ENCODE measurements at places on chromosomes 1 and 21.

DNA sequence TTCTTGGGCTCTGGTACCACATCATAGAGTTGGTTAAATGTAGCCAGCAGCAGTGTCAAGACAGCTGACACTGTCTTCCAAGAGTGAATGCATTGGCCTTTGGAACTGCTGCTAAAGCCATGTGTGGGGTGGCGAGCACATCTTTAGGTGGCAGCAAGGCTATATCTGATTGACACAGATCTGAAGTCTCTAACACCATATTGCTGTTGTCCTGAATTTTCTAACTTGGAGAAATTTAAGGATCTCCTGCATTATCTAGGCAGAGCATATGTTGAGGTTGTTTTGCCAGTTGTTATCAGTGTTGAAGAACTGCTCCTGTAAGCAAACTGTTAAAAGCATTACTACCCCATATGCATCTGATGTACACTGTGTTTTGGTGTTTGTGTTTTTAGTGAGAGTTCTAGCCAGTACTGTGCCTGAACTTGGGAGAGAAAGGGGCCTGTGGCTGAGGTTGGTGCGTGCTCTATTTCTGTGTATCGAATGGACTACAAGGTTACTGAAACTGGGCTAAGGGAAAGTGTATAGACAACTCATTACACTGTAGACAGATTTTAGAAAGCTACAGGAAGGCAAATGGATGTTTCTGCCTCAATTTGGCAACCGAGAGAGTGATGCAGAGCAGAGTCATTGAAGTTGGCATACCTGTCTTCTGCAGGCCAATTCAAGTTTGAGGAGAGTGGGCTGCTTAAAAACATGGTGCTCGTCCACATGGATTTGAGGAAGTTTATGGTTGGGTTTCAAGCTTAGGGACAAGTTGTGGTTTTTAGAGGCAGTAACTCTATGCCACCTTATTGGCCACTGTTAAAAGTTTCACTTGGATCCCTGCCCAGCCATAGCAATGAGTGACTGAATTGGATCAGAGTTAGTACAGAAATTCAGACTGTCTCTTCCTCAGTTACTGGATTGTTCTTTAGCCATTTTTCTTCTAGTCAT is 16.9 kb downstream of the DYRK3 start:
- no peak for DNase-seq

DNA sequence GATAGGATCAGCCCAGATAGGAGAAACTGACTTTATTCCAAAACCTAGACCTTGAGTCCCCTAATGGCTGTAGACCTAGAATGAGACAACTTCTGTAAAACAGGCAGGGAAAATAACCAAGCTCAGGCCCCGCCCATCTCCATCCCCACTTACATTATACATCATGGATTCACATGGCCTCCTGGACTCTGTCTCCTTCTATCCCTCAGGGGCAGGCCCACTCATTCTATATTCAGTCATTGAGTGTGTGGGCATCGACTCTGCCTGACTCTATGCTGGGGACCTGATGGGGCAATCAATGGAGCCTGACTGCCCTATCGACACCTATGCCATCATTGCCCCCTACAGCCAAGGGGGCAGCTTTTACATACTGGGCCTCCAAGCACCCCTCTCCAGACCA is 6.4 kb downstream of the AVPR1B start:
- DNase-seq: no peak

- no peak for DNase-seq
These were observed 147.7 kb downstream of the CDC42BPA start for GRCh38 chr1:227170361-227171166.

DNA sequence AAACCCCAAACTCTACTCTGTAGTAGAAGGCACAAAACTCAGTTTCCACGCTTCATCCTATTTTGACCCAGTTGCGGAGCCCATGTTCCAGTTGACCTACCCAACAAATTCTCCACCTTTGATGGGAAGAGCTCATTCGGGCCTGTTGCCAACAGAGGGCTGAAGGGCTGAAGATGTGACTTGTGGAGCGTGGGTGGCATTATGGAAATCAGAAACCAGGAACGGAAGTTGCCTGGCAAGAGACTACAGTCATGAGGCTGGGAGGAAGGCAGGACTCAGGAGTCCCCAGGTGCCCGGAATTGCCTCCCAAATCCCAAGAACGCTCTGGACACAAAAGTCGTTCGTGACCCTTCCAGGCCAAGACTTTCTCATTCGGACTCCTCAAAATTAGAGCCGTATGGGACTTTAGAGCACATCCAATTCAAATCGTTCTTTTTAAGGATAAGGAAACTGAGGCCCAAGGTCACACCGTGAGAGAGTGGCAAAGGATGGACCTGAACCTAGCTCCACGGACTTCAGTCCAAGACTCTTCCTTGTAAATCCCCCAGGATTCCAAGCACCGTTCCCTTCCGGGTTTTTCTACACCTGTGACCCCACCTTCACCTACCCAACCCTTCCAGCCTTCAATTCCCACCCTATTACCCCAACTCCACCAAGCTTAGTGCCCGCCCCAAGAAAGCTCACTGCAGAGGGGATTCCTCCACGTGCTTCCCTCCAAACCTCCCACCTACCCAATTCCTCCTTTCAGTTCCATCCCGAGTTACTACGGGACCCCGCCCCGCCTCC is 739 bp downstream of the SMG5 start:
- no peak for DNase-seq

DNA sequence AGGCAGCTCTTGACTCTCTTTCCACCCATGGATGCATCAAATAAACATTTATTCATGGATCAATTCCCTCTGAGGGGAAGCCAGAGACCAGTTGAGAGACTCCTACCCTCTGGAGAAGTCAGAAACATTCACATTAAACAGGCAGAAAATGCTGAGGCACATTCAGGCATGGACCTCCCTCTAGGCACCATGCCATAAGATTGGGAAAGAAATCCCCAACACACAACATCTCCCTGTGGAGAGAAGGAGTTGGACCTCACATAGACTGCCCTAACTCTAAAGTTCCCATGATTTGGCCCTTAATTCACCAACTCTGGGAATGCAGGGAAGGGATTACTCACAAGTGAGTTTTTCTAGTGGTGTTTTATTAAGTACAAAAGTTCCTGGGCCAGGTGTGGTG is 415.3 kb upstream of the C1orf87 start:
- no peak for DNase-seq

DNA sequence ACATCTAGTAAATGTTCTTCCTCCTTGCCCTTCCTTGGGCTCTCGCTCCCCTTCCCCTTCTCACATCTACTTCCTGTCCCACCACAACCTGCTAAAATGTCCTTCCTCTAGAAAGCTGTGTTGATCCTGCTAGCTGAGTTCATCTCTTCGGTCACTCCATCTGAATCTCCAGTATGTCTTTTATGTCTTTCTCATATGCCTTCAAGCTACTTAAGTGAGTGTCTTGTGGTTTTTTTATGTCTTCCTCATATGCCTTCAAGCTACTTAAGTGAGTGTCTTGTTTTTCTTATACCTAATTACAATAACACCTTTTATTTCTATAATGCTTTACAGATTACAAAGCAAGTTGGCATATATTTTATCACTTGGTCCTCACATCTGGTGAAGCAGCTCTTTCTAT is 33.9 kb downstream of the CSF1 start:
- no peak for DNase-seq

DNA sequence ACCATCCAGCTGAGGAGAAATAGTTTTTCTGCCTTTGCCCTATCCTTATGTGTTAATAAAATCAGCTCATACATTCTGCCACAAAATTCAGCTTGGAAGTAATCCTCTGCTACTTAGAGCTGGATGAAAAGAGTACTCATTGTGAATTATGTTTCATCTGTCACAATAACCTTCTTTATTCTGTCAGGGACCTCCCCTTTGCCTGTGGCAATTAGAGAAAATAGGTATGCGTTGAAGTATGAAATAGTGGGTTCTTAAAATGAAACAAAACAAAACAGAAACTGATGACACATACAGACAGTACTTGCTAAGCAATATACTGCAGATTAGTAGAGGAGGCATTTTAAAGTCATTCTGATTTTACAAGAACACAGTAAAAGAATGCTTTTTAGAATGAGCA is 578.5 kb downstream of the USP25 start:
- no peak for DNase-seq

DNA sequence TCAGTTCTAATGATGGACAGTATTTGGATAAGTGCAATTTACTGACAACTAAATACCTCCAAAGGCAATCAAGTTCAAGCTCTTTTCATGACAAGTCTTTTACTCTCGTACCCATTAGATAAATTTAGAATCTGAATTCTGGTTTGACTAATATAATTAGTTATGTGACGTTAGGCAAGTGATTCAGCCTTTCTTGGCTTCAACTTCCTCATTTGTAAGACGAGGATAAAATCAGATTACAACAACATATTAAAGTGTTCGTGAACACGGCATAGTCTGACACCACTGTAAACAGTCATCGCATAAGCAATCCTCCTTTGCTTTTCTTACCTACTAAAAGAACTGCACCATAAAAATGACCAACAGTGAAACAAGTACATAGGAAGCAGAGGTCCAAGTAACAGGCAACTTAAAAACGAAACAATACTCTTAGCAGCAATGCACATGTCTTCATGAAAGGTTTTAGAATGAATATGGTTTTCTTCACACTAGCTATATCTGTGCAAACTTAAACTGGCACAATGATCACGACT is 25.7 kb downstream of the COA6 start:
- DNase-seq: no peak

- no peak for DNase-seq
These were observed 78.5 kb downstream of the LHX9 start for GRCh38 chr1:197995408-197996258.

DNA sequence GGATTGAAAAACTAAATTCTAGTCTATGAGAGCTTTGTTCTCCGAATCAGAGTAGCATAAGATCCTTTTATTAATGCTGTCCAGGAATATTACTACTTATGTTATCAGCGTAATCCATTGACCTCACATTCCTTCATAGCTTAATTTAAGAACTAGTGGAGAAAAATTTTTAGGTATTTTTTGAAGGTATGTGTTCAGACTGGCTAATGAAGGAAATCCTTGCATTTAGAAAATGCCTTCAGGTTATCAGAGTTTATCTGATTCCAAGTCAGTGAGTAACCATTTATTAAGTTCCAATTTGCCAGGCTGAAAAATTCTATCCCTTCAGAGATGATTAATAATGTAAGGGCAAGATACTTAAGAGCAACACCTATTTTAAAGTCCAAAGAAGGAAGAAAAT is 338.2 kb upstream of the B3GALT2 start:
- DNase-seq: no peak

DNA sequence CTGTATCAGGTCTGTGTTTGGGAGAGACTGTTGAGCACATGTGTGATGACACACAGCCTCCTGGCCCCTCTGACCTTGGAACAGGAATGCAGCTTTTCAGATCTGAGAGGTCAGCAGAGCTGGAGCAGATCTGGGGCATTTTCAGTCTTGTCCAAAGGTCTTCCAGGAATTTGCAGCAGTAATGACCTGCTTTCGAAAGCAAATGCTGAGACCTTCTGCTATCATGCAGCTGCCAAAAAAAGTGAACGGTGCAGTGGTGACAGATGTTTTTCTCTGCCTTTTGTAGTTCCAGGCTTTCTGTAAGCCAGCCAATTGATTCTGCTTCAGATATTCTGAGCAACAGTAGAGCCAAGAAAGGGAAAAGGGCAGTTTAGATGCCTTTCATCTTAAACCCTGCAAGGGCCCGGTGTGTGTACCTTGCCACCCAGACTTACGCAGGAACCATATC is 137.8 kb upstream of the COA6 start:
- no peak for DNase-seq

DNA sequence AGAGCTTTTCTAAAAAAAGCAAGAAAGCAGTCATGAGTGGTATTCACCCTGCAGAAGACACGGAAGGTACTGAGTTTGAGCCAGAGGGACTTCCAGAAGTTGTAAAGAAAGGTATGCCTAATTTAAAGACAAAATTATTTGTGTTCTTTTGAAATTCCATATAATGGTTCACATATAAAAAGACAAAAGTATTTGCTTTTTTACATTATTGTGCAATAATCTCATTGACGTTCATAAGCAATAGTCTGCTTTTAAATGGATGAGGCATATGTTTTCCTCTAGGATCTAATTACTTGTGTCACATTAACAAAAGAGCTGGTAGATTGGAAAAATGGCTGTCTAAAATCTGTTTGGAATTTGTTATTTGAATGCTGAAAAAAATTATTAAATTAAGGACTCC is 54.3 kb downstream of the CENPF start:
- no peak for DNase-seq

- no peak for DNase-seq
These were observed 120.8 kb downstream of the LMO4 start for GRCh38 chr1:87449348-87449963.

- DNase-seq: no peak
These were observed 27.7 kb downstream of the CAPZB start for GRCh38 chr1:19457607-19458006.

- no peak for DNase-seq
These were observed 32.8 kb downstream of the AKNAD1 start for GRCh38 chr1:108824051-108824450.

GRCh38 chr1:87274851-87275250 is 53.8 kb upstream of the LMO4 start:
- DNase-seq: no peak

GRCh38 chr1:47536646-47537118 is 98.8 kb downstream of the FOXD2 start:
- no peak for DNase-seq

DNA sequence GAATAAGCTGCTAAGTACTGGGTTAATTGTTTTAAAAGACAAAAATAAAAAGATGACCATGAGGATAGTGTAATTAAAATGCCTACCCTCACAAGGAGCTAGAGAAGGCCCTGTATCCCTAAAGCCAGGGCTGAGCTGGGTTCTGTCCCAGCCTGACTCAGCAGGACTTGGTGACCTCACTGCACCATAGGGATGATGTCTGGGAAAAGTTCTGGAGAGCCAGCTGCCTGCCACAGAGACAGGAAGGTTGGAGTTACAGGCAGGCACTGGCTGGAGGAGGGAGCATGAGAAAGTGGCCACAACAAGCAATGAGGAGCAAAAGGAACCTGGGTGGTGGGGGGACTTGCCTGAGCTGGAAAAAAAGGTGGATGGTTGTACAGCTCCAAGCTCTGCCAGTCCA is 5.7 kb upstream of the TNR start:
- no peak for DNase-seq

GRCh38 chr1:121448851-121449250 is 264.1 kb downstream of the SRGAP2C start:
- DNase-seq: no peak

GRCh38 chr1:108591466-108591865 is 31.6 kb downstream of the EEIG2 start:
- no peak for DNase-seq

- DNase-seq: no peak
These were observed 72.5 kb downstream of the RUNX3 start for GRCh38 chr1:24857507-24858133.

DNA sequence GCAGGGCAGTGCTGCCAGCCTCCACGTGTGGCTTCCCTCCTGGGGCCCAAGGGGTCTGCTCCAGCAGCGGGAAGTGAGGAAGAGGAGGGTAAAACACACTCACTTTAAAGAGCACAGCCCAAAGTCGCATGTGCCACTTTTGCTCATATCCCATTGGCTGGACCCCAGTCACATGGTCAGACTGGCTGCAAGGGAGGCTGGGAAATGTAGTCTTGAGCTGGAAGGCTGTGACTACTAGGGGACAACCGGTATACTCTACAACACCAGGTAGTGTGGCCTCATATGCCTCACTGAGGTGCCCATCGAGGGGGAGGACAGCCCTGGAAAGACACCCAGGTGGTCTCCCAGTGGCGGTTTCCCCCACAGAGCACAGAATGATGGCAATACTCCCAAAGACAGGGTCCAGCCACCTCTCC is 45.2 kb downstream of the CAMK2N1 start:
- no peak for DNase-seq

All from activated gamma-delta T cell (primary cell).